Activated CD4-positive, alpha-beta T cell treated with anti-CD3 and anti-CD28 coated beads, Interleukin-2, amount 50 U/mL, for 24 hours (primary cell): ENCODE measurements at places on chromosomes 3 and 15.
A peak's percentile ranks its signal among the peaks of the same experiment; 100 is the strongest.

- DNase-seq = no peak
These were observed 30.2 kb downstream of the ZXDC start for GRCh38 chr3:126445506-126445905.

DNA sequence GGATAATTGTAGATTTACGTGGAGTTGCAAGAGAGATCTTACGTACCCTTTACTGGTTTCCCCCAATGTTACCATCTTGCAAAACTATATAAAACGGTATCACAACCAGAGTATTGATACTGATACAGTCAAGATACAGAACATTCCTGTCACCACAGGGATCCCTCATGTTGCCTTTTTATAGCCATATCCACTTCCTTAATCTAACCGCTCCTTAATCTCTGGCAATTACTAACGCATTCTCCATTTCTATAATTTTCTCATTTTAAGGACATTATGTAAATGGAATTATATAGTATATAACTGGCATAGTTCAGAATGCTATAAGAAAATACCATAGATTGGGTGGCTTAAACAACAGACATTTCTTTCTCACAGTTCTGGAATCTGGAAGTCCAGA is 61.1 kb downstream of the SEC22A start:
- no peak for DNase-seq

GRCh38 chr3:143586576-143586975 is 261.7 kb downstream of the SLC9A9 start:
- no peak for DNase-seq

DNA sequence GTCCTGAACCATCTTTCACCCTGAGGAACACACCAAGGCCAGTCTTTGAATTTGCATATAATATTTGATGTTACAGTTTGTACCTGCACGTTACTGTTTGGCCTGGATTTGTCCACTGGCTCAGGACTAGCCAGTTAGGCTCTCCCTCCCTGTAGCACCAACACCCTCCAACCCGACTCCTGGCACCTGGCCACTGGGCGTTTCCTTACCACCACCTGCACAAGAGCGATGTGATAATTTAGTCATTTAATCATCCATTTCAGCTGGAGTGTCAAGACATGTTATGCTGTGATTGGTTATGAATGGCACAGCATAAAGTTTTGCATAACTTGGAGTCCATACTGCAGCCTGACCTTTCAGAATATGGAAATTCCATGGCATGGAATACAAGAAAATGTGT is 242.4 kb downstream of the KCNMB2 start:
- no peak for DNase-seq

DNA sequence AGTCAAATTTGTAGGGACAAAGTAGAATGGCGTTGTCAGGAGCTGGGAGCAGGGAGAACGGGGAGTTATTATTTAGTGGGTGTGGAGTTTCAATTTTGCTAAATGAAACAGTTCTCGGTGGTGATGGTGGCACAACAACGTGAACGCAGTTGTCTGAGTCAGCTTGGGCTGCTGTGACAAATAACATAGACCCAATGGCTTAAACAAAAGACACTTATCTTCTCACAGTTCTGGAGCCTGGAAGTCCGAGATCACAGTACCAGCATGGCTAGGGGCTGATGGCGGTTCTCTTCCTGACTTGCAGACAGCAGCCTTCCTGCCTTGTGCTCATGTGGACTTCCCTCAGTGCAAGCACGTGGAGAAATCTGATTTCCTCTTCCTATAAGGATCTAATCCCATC is 90.2 kb downstream of the CHSY1 start:
- no peak for DNase-seq

GRCh38 chr15:89132611-89133507 is 44.6 kb downstream of the ABHD2 start:
- no peak for DNase-seq

GRCh38 chr3:48474619-48475018 is 28.1 kb downstream of the ATRIP start:
- DNase-seq = no peak

- no peak for DNase-seq
These were observed 21.0 kb downstream of the CTDSPL start for GRCh38 chr3:37882711-37883110.

DNA sequence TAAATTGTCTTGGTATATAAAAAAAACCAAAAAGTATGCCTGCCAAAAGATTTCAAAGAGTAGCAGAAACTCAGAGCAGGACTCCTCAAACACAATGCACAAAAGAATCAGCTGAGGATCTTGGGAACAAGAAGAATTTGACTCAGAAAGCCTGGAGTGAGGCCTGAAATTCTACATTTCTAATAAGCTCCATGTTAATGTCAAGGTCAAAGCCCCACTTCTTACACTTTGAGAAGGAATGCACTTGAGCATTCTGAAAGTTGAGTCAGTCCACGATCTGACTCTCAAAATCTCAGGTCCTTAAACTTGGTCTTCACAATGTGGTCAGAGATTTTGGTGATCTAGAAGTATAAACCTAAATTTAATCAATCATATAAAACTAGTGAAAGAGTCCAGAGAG is 910.0 kb upstream of the GBE1 start:
- no peak for DNase-seq

DNA sequence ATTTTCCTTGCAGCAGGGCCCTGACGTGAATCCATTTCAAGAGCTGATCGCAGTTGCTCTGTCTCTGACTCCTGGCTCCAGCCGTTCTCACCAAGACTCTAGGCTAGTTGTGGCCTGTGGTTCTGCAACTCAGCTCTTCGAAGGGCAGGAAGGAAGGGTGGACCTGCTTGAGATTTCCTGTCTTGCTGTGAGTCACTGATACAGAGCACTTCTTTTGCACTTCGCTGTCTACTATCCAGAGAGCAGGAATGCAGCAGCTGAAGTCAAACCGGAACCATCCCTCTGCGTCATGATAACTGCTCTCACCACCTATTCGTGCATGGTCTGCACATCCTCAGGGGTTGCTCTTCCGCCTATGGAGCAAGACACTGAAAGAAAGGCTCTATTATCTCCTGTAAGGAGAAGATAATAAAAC is 59.7 kb downstream of the RAP2B start:
- peak; percentile 24 for DNase-seq

DNA sequence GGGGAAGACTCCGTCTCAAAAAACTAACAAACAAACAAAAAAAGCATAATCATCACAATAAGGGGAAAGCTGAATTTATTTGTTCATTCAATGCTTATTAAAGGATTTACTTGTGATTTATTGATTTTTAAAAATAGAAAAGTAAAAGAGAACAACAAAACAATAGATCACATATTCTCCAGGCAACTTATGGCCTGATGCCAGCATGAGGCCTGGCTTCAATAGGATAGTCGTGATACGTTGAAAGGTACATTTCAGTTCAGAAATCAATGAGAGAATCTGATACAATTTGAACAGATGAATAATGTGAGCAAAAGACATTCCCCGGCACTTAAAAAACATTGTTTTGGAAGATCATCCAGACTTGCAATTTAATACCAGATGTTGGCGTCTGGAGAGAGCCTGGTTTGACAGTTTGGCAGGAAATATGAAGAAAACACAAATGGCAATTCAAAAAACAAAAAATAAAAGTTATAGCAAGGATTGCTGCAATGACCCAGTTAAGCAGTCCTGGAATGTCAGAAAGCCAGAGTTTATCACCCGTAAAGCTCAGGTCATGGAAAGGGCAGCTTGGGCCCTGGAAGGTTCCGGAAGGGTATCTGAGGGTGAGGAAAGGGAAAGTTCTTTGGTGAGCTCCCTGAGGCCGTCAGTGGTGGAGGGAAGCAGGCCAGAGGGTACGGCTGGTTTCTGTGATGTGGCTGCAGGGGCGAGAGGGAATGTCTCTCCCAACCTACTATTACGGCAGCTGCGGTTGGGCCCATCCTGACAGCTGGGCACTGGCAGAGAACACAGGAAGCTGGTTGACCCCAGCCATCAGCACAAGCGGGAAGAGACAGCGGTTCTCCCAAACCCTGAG is 230.2 kb upstream of the HES1 start:
- no peak for DNase-seq

GRCh38 chr3:114651555-114651954 is 357.7 kb downstream of the TIGIT start:
- no peak for DNase-seq

GRCh38 chr15:55118344-55118870 is 78.3 kb downstream of the RSL24D1 start:
- no peak for DNase-seq

GRCh38 chr15:63231206-63231605 is 41.8 kb downstream of the RAB8B start:
- no peak for DNase-seq

DNA sequence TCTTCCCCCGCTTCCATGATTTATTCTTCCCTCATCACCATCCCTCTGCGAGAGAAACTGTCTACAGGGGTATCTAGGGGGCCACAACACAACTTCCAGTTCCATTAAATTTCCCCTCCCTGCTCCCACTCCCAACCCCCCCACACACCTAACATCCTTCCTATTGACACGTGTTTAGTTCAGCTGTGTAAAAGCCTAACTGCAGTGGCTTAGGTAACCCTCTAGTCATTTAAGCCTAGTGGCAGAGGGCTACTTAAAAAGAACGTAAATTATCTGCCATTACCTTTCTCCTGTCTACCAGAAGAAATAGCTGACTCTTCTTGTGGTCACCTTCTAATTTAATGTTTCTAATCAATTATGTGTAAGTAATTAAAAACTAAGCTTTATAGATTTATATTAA is 56.3 kb downstream of the ZNF148 start:
- DNase-seq = no peak

- no peak for DNase-seq
These were observed 11.4 kb upstream of the OCA2 start for GRCh38 chr15:28110481-28110881.

GRCh38 chr3:120641696-120642246 is 40.3 kb downstream of the HGD start:
- DNase-seq = no peak

GRCh38 chr3:73228959-73229358 is 167.5 kb downstream of the EBLN2 start:
- no peak for DNase-seq

- no peak for DNase-seq
These were observed 86.9 kb upstream of the PRTG start for GRCh38 chr15:55829826-55830225.

DNA sequence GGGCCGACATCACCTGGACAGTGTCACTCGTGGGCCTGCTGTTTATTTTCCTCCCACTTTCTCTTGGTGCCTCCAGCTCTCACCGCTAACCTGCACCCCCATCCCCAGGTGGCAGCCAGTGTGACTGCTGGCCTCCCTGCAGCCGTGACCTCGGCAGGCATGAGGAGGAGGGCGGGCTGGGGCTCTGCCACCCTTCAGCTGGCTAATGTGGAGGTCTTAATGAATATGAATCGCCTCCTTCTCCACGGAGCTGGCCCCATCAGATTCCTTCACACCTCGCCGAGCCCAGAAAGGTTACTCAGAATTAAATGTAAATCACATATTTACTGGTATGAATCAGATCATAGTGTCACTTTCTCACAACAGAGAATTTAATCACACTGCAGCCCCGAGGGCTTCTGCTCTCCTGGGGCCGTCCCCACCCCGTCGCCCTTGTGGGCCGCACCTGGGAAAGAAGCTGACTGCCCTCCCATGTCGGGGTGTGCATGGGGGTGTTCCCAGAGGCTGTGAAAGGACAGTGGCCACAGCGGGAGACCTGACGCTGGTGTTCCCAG is 171.1 kb upstream of the TLE3 start:
- DNase-seq = no peak

- no peak for DNase-seq
These were observed 294.0 kb downstream of the SOX2 start for GRCh38 chr3:182005701-182006100.

GRCh38 chr3:129936757-129937156 is 37.8 kb upstream of the TRH start:
- no peak for DNase-seq

DNA sequence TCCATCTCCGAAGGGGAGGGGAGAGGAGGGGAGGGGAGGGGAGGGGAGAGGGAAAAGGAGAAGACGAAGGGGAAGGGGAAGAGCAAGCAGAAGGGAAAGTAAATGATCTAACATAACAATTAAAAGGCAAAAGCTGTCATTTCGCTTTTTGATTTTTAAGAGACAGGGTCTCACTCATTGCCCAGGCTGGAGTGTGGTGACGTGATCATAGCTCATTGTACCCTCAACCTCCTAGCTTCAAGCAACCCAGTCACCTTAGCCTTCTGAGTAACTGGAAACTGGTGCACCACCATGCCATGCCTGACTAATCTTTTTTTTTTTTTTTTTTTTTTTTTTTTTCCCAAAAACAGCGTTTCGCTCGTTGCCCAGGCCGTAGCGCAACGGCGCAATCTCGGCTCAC is 22.6 kb downstream of the ADAM10 start:
- DNase-seq = no peak

DNA sequence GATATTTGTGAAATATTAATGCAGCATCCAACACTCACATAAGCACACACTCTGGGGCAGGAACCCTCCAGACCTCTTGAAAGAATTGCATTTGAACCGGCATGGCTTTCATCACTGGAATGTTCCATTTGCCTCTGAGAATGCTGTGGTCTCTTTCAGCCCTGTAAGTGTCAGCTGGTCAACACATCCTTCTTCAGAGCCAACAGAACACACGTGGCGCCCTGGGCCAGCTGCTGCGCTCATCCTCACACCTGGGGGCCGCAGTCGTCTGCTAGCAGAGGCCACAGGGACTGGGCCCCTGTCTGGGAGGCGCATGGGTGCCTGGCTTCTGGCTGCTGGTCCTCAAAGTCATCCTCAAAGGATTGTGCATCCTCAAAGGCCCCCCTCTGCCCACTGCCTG is 71.4 kb upstream of the HERC1 start:
- DNase-seq = no peak

DNA sequence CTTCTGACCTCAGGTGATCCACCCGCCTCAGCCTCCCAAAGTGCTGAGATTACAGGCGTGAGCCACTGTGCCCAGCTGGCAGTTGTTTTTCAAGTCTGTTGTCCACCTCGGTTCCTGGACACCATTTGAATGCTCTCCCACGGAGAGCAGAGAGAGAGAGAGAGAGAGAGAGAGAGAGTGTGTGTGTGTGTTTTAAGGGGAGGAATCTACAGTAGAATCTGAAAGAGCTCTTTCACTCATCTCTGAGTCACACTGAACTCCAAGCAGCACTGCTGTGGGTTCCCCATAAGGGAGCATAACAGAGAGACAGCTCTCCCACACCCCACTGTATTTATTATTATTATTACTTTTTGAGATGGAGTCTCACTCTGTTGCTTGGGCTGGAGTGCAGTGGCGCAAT is 156.6 kb downstream of the RPLP1 start:
- DNase-seq = no peak
